ENCODE measurements at places on chromosomes 2 and 18. TPM values are rescaled to one million over a fixed set of nuclear protein-coding genes. Genes with fewer than 3 reads are reported as not detected.
A peak's percentile ranks its signal among the peaks of the same experiment; 100 is the strongest.

DNA sequence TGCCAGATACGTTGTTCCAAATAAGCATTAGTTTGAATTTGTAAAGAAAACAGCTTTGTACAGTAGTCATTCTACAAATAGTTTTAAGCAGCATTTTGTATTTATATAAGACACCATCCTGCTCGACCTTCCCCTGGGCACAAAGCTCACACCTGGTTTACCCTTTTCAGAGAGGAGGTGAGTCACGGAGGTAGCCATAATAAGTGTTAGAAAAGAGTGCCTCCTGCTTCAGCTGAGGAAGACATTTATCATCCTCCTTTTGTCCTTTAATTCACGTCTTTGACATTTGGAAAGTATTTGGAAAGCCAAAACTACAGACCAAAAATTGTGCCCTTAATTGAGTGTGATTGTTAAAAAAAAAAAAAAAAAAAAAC lies 6.8 kb downstream of the RAB12 start:
- no peak overlapping the region for H3K27ac ChIP-seq
- no peak for DNase-seq
- peaks cover 8% of the 10 kb centered on the region for H3K4me1 ChIP-seq

DNA sequence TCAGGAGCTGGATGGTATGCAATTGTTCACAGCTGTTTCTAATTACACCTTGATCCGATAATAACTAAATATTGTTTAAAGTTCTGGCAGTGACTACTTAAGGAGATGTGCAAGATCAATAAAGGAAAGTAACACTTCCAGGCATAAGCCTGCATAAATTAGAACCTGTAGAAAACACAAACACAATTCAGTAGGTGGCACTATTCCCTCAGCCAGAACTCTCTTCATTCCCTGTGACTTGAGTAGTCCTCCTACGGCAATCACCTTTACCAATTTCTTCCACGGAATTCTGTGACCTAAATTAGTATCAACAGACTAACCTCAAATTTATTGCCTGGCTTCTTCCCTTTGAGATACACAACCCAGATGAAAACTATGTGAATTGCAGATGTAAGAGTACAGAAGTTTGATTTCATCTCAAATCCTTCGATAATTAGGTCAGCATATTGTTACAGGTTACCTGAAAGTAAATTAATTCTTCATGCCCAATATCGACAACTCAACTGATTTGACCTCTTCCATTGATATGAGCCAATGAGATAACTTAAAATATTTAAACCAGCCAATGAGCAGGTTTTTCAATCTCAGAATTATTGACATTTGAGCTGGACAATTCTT lies 137.8 kb downstream of the PID1 start:
- no peaks in the 10 kb centered on the region for H3K27me3 ChIP-seq
- H3K27ac ChIP-seq: no peak overlapping the region
- H3K36me3 ChIP-seq: peaks cover 3% of the 10 kb centered on the region
- no peak for DNase-seq
- no peak overlapping the region for H3K4me3 ChIP-seq
- no peaks in the 10 kb centered on the region for H3K4me1 ChIP-seq

DNA sequence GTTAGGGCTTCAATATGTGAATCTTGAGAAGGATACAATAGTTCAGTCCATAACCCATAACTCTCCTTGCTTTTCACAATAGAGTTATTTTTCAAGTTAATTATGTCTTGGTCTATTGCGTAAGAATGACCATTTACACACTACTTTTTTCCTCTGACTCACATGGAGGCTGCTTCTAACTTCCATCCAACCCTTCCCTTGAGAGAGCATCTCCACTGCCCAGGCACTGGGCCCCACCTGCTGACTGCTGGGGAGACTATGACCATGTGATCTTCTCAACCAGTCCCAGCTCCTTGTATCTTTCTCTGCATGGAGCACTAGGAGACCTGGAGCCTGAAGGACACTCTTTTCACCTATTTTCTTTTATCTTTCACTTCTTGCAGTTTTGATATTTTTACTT lies 251.5 kb downstream of the GPD2 start:
- no peaks in the 10 kb centered on the region for H3K36me3 ChIP-seq
- no peaks in the 10 kb centered on the region for H3K4me1 ChIP-seq

DNA sequence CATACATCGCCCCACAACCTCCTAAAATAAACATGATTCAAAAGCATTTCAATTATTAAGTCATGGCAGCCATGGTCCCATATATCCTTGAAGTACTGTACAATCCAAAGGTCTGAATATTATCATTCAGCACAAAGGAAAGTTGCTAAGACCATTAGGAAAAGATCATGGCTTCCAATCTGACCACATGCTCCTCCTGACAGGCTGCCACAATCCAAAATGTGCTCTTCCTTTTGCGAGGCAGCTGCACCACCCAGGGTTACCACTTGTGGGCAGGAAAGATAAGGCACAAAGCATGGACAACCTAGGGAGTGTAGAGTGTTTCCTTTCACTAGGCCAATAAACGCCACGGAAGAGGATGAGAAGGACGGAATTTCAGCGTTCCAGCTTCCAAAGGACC lies 5.4 kb downstream of the BOLA3 start:
- no peak overlapping the region for H3K4me3 ChIP-seq
- H3K4me1 ChIP-seq: peaks cover 13% of the 10 kb centered on the region
- H3K36me3 ChIP-seq: peaks cover 4% of the 10 kb centered on the region
- no peaks in the 10 kb centered on the region for H3K27me3 ChIP-seq
- no peak for DNase-seq

- no peaks in the 10 kb centered on the region for H3K27me3 ChIP-seq
- H3K27ac ChIP-seq: peak overlapping the region; percentile 80
- peaks cover 3% of the 10 kb centered on the region for H3K4me1 ChIP-seq
These were observed 175.7 kb downstream of the ASB1 start for GRCh38 chr2:238602223-238602960.

DNA sequence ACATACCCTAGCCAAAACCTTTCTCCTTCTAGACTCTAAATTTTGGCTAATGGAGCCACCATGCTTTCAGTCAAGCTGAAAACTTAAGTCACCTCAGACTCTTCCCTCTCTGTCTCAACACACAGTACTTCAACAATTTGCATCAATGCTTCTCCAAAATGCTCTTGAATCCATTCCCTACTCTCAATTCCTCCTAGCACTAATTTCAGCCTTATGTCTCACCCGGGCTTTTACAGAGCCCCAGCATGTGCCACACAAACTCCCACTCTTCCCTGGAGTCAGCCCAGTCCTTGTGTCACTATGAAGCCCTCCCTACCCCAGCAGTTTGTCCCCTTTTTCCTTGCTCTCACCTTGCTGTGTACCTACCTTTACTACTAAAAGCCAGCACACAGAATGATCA lies 38.7 kb downstream of the AAK1 start:
- DNase-seq: no peak
- no peak overlapping the region for H3K4me3 ChIP-seq
- no peaks in the 10 kb centered on the region for H3K36me3 ChIP-seq
- H3K4me1 ChIP-seq: peaks cover 17% of the 10 kb centered on the region
- H3K27me3 ChIP-seq: no peaks in the 10 kb centered on the region

DNA sequence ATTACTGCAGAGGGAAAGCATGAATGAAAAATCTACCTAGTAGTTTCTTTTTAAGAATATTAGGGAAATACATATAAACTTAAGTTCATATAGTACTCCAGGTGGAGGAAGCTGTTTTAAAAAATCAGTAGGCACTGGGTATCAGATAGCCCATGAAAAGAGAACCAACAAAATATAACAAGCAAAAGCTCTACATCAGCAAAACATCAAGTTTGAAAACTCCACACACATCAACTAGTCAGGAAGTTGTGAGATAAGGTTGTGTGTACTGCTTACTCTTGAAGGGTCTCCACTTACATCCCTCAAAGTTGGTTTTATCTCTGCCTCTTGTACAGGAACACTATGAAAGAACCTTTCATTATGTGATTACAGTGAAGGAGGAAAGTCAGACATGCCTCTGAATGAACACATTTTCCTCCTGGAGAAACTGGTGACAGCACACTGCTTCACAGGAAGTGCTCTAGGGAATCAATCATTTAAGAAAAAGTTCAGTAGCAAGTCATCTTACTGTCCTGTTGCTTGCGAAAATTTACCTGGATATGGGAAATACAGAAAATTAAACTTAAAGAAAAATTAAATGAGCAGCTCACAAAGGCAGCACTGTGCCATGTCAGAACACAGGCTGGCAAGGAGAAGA lies 57.7 kb downstream of the THADA start:
- no peak overlapping the region for H3K4me3 ChIP-seq
- H3K27me3 ChIP-seq: no peaks in the 10 kb centered on the region
- H3K27ac ChIP-seq: peak overlapping the region; percentile 67
- peaks cover 3% of the 10 kb centered on the region for H3K4me1 ChIP-seq
- no peaks in the 10 kb centered on the region for H3K36me3 ChIP-seq
- no peak for DNase-seq

The CMPK2 gene
- total RNA-seq: 9.4 TPM

The RNF152 gene
- total RNA-seq: 9.6 TPM

The SPP2 gene
- total RNA-seq: not detected

The TNFRSF11A gene
- total RNA-seq: 2.7 TPM

The COL4A4 gene
- total RNA-seq: 20.5 TPM

The GPR35 gene
- not detected for total RNA-seq

The AQP4 gene
- total RNA-seq: not detected

The LRP1B gene
- total RNA-seq: not detected

Data from ascending aorta (tissue), 2 donors.